ENCODE measurements at places on chromosomes 5 and 9.

DNA sequence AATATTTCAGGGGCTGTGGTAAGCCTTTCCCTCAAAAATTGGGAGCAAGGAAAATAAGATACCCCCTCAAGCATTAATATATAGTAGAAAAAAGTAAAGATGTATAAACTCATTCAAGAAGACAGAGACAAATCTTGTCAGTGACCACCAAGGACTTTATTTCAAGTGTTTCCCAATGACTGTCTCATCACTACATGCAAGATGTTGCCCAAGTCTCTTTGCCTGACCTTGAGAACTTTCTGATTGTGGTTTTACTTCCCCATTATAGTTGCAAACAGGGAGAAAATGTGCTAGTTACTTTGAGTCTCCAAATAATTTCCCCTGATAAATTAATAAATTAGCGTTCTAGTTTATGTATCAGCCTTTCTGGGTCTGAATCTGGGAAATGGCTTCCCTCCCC is 4.0 kb upstream of the SLC46A2 start:
- no peak for DNase-seq

DNA sequence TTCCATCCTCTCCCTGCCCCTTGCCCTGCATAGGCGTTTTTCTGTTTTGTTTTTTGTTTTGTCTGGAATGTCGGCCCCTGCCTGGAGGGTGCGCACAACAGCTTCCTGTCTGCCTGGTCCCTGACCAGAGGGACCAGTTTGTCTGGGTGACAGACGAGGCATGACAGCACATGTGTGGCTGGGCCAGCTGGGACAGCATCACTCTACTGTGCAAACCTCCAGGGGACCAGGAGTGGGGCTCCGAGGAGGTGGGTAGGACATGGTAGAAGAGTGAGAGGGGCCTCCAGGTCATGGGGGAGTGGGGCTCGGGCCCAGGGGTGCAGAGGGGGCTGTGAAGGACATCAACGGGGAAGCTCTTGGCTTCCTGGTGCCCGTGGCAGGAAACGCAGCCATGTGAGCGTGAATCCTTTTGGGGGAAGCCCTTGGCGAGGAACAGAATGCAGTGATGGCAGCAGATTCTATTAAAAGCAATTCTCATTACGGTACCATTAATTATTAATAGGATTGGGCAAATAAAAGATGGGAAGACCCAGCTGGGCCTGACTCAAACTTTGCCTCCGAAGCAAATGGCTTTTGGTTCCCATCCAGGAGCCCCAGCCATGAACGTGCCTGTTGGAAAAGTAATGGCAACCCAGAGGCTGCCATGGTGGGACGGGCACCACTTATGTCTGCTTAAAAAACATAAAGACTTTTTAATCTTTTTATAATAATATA is 184.4 kb upstream of the IER5L start:
- no peak for DNase-seq

GRCh38 chr5:148880696-148881095 is 54.3 kb downstream of the ADRB2 start:
- DNase-seq = no peak

DNA sequence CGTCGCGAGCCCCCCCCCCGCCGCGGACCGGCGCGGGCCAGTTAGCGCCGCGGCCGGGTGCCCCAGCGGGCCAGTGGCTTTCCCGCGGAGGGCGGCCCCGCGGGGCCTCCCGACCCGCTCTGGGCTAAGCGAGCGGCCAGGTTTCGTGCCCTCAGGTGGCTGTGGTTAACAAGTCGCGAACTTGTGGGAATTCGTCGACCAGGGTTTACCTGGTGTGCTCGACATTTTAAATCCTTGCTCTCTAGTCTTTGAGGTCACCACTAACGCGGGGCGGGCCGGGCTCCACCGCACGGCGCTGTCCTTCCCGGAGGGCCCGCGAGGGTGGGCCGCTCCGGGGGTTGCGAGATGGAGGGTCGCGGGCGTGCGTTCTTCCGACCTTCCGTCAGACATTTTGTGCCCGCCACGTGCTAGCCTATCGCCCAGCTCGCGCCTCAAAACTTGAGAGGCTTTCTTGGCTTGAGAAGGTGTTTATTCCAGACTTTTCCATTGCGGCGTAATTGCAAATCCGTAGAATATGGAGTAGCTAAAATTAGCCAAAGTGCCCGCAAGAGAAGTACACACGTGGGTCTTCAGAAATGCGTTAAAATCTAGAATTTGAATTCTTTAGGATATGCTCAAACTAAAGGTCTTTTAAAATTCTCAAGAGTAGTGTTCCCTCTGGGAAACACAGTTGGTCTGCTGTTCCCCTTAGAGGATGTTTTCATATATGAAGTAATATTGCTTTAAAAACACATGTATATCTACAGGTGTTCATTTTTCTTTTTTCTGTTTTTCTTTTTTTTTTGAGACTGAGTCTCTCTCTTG is 2.1 kb downstream of the ANP32B start:
- DNase-seq = no peak

- no peak for DNase-seq
These were observed 167.2 kb upstream of the HMHB1 start for GRCh38 chr5:143644727-143645126.

GRCh38 chr5:19241690-19242089 is 746.3 kb downstream of the CDH18 start:
- DNase-seq = no peak

- DNase-seq = no peak
These were observed 78.7 kb downstream of the ELAVL2 start for GRCh38 chr9:23747088-23748075.

DNA sequence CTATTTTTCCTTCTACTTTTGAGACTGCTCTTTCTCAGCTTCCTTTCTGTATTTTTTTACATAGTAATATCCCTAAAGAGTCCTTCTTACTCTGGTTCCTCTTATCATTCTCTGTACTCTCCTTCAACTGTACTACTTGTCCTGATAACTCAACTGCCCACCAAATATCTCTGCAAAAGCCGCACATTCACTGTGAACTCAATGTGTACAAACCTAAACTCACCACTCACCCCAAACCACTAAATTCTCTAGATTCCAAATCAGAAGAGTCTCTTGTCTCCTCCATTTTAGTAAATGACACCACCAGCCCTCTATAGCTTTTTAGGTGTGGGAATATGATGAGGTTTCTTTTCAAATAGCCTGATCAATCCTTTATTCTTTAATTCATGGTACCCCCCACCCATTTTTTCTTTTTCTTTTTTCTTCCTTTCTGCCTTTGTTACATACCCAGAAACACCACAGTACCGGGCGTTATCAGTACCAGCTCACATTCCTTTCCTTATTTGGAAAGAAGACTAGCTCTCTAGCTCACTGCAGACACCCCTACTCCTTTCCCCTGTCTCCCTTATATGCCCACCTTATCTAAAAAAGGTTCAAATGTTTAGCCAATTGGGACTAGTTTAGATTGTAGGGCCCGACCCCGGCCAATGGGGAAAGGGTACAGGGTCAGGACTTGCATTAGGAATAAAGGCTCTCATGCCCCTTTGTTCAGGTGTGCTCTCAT is 63.1 kb upstream of the RANBP6 start:
- no peak for DNase-seq

DNA sequence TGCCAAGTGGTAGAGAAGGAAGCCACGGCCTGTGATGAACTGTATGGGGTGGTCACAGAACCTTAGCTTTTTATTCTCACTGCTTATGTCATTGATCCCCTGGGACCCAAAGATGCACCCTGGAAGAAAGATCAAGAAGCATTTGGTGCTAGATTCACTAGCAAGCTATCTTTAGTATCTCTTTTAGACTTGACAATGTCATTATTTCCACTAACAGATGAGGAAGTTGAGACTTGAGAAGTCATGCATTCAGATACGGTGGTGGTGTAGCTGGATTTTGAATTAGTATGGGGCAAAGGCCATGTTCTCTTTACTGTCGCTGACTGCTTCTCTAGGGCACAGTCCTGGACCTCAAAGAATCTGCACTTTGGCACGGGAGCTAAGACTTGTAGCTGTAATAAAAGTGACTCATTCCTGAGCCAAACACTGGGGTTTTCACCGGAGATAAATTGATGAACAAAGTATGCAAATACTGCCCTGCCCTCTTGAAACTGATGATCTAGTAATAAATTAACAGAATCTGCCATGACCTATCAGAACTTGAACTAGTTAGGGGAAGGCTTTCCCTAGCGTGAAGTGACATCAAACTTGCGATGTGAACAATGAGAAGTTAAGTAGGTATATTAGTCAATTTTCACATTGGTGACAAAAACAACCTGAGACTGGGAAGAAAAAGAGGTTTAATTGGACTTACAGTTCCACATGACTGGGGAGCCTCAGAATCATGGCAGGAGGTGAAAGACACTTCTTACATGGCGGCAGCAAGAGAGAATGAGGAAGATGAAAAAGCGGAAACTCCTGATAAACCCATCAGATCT is 5.4 kb downstream of the GDA start:
- no peak for DNase-seq

- DNase-seq = no peak
These were observed 994 bp downstream of the POLE3 start for GRCh38 chr9:113409481-113409880.

DNA sequence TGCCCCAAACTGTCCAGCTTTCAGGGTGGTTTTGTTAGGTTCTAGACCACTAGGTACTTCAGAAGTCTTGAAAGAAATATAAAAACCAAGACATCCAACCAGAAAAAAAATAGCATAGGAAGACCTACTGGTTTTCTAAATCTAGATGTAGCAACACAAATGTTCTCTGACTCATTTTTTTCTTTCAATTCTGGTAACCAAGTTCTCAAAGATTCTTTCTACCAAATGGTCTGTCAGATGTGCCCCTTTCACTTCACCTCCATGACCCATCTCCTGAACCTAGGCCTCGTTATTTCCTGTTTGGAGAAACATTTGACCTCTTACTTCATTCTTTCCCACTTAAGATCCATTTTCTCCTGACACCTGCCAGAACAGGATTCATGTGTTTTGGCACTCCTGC is 355.3 kb downstream of the KIAA0825 start:
- DNase-seq = no peak

DNA sequence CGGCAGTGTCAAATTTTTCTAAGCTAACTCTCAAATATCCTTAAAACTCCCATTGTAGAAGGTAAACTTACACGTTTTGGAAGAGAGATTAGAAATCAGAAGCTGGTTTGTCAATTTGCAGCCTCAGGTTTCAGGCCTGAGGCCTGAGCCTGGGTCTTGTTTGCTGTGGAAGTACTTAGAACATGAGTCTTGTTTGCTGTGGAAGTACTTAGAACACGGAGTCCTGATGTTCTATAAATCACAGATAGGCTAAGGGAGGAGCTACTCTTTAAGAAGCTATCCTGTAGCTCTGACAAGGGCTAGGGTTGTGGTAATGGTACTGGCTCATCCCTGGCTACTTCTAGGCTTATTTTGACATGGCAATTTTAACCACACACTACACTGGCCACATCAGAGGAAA is 97.8 kb downstream of the FBXW11 start:
- no peak for DNase-seq

DNA sequence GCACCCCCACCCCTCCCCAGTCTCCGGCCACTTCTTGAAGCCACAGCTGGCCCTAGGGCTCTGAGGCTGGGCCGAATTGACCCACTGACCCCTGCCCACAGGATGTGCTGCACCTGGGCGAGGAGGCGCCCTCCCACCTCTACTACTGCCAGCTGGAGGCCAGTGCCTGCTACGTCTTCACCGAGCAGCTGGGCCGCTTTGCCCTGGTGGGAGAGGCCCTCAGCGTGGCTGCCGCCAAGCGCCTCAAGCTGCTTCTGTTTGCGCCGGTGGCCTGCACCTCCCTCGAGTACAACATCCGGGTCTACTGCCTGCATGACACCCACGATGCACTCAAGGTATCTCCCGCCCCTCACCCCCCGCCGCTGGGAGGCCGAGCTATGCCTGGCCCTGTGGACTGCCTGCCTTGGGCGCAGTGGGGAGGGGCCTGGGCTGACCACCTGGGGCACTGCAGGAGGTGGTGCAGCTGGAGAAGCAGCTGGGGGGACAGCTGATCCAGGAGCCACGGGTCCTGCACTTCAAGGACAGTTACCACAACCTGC is 21.3 kb downstream of the HK3 start:
- DNase-seq = no peak

GRCh38 chr5:9799606-9800005 is 169.5 kb upstream of the TAS2R1 start:
- no peak for DNase-seq

DNA sequence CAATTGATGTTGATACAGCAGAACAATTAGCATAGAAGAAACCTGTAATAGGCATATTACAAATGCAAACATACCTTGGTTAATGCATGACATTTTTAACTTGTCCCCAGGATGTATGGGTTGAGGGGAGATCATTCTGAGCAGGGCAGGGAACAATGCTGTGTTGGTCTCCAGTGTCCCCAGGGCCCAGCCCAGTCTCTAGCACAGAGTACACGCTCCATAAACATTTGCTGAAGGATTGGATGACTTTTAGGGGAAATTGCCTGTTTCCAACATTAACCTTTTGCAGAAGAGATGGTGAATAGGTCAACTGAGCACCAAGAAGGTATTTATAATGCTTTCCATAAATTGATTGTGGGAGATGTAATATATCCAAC is 20.0 kb downstream of the ANKRA2 start:
- DNase-seq = no peak

All from stimulated activated CD4-positive, alpha-beta T cell treated with anti-CD3 and anti-CD28 coated beads, Interleukin-12 subunit alpha, Interleukin-12 subunit beta, amount 100 ng/mL, for 48 hours (primary cell).